Ovary (tissue), 10 donors: ENCODE measurements at places on chromosomes 12 and 14. TPM values are rescaled to one million over a fixed set of nuclear protein-coding genes. Genes with fewer than 3 reads are reported as not detected.

DNA sequence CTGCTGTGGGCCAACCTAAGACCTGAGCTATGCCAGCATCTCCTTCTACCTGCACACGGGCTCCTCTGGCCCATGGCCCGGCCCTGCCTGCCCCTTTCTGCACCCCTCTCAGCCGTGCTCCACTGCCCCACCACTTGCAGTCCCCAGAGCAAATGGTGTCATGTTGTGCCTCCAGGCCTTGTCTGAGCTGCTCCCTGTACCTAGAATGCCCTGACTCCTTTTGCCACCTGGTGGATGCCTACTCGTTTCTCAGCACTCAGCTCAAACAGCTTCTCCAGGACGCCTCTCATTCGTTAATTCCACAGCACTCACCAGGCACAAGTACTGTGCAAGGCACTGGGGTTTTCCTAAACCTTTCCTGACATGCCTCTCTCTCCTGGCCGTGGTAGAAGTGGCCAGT is 63.2 kb upstream of the PNMA1 start:
- no peak for DNase-seq

- DNase-seq: no peak
Measured at GRCh38 chr14:61111209-61111665, 130.2 kb downstream of the SLC38A6 start.

DNA sequence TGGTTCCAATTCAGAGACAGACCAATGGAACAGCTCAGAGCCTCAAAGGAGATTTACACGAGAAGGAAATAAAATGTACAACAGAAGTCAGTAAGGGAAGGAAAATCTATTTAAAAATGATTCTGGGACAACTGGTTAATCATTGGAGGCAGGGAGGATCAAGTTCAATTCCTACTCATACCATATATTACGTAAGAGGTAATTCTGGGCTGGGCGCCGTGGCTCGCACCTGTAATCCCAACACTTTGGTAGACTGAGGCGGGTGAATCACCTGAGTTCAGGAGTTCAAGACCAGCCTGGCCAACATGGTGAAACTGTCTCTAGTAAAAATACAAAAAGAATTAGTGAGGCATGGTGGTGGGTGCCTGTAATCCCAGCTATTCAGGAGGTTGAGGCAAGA is 36.7 kb upstream of the PITPNM2 start:
- DNase-seq: no peak

DNA sequence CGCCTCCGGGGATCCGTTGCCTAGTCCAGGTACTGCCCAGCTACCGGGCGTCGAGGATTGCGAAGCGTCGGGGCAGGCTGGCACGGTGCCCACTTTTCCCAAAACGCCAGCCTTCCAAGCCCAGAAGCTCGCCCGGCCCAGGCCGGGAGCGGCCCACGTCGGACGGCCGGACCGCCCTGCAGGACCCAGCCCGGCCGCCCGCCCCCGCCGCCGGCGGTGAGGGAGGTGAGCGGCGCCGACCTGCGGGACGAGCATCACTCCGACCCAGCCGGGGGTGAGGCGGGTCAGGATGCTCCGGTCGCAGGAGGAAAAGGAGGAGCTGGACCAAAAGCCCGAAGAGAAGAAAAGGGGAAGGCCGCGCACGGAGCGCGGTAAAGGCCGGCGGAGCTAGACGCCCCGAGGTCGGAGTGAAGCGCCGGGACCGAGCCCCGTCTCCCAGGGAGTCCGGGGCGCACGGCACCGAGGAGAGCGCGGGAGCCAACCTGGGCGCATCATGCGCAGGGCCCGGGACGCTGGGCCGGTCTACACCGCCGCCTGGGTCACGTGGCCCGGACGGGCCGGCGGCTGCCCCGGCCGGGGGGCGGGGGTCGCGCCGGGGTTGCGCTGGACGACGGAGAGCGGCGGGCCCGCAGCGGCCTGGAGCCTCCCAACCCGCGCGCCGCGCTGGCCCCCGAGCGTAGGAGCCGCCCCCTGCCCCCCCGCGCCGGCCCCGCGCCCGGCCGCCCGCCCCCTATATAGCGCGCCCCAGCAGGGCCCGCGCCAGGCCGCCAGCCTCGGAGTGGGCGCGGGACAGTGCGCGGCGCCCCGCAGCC is at the start of gene AQP5:
Gene AQP5, plus strand, starts transcription at position 762 of the 812 bp plus-strand sequence. CDS start 146 bp downstream, outside the sequence.
- no peak for DNase-seq

- no peak for DNase-seq
Measured at GRCh38 chr14:21089877-21090193, 8.6 kb downstream of the ZNF219 start.

DNA sequence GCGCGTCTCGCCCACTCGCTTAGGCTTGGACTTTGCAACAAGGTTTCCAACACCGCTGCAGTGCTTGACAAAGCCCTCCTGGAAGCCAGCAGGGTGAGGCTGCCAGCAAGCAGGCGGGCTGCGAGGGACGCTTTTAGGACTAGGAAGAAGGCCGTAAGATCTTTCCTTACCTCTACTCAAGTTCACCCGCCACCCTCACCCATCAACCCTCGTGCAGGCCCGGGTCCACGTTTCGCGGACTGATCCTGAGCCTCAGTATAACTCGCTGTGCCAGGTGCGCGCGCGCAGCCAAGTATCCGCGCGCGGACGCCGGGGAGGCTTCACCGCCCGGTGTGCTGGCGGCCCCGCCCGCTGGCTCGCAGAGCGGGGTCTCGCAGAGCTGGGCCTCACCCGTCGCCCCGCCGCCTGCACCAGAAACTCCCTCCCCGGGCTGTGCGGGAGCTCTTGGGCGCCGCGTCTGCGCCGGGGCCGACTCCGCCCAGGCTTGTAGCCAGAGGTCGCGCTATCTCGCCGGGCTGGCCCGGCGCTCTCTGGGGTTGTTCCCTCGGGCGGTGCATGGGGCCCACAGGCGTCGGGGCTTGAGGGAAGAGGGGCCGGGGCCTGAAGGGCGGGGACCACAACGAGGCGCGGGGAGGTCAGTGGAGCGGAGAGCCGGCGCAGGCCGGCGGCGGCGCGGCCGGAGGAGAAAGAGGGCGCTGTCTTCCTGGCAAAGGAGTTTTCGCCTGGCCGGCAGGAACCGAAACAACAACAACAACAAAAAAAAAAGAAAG is 7.6 kb upstream of the SIX1 start:
- peak; percentile 57 for DNase-seq

- DNase-seq: no peak
Measured at GRCh38 chr14:79248771-79249170, 962.5 kb downstream of the DIO2 start.

DNA sequence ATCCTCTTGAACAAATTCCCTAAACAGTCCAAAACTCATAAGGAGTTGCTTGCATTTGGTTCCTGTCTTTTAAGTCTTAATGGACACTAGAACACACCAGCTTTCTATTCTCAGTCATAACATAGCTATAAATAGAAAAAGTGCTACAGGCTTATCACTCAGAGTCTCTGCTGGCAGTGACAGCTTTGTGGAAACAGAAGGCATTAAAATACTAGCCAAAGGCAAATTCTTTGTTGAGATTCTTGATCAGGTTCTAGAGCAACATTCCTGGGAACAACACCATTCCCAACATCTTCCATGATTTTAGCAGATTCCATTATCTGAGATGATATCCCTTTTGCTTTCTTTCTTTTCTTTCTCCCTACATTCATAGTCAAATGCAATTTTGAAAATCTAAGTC is 207.7 kb upstream of the PLEKHG7 start:
- DNase-seq: no peak

- DNase-seq: no peak
Measured at GRCh38 chr14:103568952-103569351, 6.2 kb downstream of the COA8 start.

GRCh38 chr12:61564466-61564865 is 695.7 kb upstream of the USP15 start:
- DNase-seq: no peak

- DNase-seq: no peak
Measured at GRCh38 chr12:119589097-119589496, 4.5 kb upstream of the TMEM233 start.

DNA sequence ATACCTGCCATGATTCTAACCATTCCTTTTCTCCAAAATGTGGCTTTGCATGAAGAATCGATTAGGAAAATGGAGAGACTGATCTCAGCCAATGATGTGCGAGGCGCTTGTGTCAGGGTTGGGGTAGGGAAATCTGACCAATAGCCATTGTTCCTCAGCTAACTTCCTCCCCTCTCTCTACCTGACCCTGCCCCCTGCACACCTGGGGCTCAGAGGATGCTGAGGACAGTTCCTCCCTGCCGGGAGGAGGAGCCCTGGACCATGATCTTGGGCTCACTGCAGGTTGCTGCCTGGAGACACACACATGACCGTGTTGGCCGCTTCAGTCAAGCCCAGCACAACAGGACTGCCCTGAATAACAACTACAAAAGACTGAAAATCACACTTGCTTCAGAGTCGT is 119.8 kb upstream of the SFSWAP start:
- DNase-seq: no peak

- DNase-seq: no peak
Measured at GRCh38 chr14:106547735-106548434, 1021.5 kb downstream of the TMEM121 start.

Gene MAP1LC3B2
- 0.80 TPM for total RNA-seq

Gene BEGAIN
- 1.8 TPM for total RNA-seq

Gene TMPO
- total RNA-seq: 97.4 TPM

Gene ADAMTS20
- total RNA-seq: not detected

Gene RASAL1
- total RNA-seq: 1.3 TPM
